Muscle of leg (tissue), 16 donors: ENCODE measurements at places on chromosomes 16 and 17. TPM values are rescaled to one million over a fixed set of nuclear protein-coding genes. Genes with fewer than 3 reads are reported as not detected.

Gene SPPL2C
- total RNA-seq: not detected

Gene CCL8
- 0.44 TPM for total RNA-seq

Gene HOXB8
- 0.04 TPM for total RNA-seq

Gene CACNG5
- not detected for total RNA-seq

Gene SULT1A4
- 7.4 TPM for total RNA-seq

Gene CSF3
- 0.13 TPM for total RNA-seq

Gene SGF29
- 20.3 TPM for total RNA-seq
